ENCODE measurements at places on chromosomes 16 and 17. TPM values are rescaled to one million over a fixed set of nuclear protein-coding genes. Genes with fewer than 3 reads are reported as not detected.

The CLDN7 gene
- 1.6 TPM for total RNA-seq

The ELOB gene
- 267 TPM for total RNA-seq

The ATP2C2 gene
- not detected for total RNA-seq

The SMIM22 gene
- total RNA-seq = not detected

The PSMB3 gene
- 288 TPM for total RNA-seq

The CTU2 gene
- 59.7 TPM for total RNA-seq

The AANAT gene
- 0.36 TPM for total RNA-seq

The HBA1 gene
- not detected for total RNA-seq

The CCDC154 gene
- 1.3 TPM for total RNA-seq

The KCNH6 gene
- total RNA-seq = not detected

The SLC2A4 gene
- 0.54 TPM for total RNA-seq

The IL21R gene
- total RNA-seq = 99.5 TPM

DNA sequence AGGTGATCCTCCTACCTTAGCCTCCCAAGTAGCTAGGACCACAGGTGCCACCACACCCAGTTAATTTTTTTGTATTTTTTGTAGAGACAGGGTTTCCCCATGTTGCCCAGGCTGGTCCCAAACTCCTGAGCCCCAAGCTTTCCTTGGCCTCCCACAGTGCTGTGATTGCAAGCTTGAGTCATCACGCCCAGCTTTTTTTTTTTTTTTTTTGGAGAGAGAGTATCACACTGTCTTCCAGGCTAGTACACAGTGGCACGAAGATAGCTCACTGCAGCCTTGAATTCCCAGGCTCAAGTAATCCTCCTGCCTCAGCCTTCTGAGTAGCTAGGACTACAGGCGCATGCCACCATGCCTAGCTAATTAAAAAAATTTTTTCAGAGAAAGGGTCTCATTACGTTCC is 27.2 kb downstream of the HEATR9 start:
- DNase-seq = no peak
- H3K27me3 ChIP-seq = no peaks in the 10 kb centered on the region
- peaks cover 41% of the 10 kb centered on the region for H3K36me3 ChIP-seq
- H3K4me1 ChIP-seq = peaks cover 3% of the 10 kb centered on the region

DNA sequence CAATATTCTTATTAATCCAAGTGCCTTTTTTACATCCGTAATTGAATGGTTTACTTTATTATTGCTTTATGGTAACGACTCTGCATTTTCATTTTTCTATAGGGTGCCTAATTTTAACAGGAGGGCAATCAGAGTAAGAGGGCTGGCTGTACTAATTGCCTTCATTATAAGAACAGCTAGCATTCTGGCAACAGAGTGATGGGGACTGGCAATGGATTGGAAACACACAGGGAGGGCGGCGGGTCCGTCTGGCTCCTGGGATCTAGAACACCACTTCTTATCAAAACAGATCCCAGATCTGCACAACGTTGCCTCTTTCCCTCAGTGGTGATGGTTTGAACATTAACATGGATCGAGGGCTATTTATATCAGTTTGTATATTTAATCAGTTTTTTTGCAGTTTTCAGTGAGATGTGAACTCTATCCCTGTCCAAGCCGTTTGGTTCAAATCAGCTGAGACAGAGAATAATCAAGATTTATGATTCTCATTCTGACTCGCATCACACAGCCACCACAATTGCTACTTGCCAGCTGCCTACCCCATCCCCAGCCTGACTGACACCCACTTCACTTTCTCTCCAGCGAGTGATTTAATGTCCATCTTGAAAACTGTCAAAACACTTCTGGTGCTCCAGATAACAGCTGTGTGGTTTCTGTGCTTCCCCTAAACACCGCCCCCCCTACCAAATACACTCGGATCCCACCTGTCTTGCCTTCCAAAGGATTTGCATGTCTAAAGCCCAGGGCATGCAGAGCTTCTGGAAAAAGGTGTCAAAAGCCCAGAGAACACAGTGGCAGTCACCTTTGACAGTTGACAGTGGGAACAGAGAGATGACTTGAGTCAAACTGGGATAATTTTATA is 327.9 kb downstream of the HS3ST4 start:
- no peak overlapping the region for H3K27ac ChIP-seq
- peaks cover 9% of the 10 kb centered on the region for H3K27me3 ChIP-seq
- H3K4me1 ChIP-seq = no peaks in the 10 kb centered on the region
- no peak for DNase-seq
- no peak overlapping the region for H3K4me3 ChIP-seq

DNA sequence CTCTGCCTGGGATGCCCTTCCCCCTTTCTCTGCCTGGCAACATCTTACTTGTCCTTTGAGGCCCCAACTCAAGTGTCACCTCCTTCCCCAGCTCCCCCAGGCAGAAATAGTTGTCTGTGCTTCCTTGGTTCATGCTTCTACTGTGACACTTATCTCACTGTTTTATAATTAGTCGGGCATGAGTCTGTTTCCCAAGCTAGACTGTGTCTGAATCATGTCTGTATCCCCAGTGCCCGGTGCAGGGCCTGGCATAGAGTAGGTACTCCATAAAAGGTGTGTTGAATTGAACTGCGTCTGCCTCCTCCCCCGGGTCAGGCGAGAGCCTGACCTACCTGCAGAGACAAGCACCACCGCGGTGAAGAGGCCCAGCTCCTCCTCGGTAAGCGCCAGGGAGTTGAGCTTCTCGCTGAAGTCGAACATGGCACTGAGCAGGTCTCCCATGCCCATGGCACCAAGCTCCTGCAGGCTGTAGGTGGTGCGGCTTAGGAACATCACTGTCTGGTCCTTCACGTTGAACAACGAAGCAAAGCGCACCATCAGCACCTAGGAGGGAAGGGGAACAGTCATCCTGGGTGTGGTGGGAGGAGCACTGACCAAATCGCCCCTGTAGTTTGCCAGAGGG is 6.7 kb downstream of the NR1D1 start:
- peaks cover 34% of the 10 kb centered on the region for H3K36me3 ChIP-seq
- no peak overlapping the region for H3K4me3 ChIP-seq
- DNase-seq = no peak
- H3K27ac ChIP-seq = peak overlapping the region; percentile 51
- no peaks in the 10 kb centered on the region for H3K27me3 ChIP-seq

GRCh38 chr17:78803186-78803845 is 21.2 kb upstream of the CYTH1 start:
- H3K36me3 ChIP-seq = peaks cover 63% of the 10 kb centered on the region
- peaks cover 40% of the 10 kb centered on the region for H3K4me1 ChIP-seq
- no peaks in the 10 kb centered on the region for H3K27me3 ChIP-seq
- no peak for DNase-seq

DNA sequence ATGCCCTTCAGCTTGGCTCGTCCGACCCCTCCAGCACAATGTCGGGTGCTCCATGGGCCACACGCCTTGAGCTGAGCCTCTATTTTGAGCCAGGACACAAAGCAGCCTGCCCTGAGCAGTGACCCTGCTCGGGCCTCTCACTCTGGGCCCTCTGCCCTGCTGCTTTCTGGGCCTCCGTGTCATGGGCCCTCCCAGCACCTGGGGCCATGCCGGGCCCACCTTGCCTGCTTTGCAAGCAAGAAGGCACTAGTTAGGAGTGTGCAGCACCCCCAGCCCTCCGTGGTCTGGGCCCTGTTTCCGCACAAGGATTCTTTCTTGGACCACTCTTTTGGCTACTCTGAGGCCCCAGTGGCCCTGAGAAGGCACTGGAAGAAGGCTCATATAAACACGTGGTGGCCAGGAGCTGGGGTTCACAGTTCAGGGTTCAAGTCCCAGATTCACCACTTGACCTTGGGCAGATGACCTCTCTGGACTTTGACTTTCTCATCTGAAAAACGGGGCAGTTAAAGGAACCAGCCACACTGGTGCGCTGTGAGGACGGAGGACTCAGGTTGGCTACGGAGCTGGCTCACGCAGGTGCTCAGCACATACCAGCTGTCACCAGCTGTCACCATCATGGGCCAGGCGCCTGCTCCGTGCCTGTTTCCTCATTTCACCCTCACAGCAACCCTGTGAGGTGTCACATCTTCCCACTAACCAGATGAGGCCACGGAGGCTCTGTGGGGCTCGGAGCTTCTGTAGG is 166.0 kb upstream of the GSE1 start:
- H3K27ac ChIP-seq = no peak overlapping the region
- no peaks in the 10 kb centered on the region for H3K27me3 ChIP-seq
- H3K36me3 ChIP-seq = no peaks in the 10 kb centered on the region
- H3K4me1 ChIP-seq = peaks cover 38% of the 10 kb centered on the region
- no peak for DNase-seq

DNA sequence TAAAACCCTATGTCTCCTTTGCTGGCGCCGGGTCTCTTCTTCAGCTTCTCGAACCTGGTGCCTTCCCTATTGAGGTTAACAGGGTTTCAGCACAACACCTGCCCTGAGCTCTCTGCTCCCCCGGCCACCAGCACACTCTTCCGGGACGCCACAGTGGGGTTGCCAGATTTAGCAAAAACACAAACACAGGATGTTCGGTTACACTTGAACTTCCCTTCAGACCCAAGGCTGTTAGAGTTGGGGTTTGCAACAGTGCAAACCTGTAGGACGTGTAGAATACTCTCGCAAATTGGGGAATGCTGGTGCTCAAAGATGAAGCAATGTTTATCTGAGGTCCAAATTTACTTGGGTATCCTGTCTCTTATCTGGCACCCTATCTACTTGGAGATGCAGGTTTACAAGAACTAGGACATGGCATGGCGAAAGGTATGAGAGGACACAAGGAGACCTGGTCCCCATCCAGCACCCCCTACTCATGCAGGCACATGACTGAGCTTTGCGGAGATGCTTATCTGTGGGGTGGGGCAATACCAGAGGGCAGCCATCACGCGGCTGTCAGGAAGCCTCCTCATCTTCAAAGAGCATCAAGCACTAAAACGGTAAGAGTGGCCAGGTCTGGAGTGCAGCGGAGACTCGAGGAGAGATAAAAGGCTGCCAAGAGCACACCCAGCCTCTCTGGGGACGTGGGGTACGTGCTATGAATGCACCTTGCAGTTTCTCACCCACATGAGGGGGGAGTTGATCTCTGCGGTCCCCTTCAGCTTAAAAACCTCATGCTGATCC is 52.8 kb downstream of the SDK2 start:
- peaks cover 5% of the 10 kb centered on the region for H3K36me3 ChIP-seq
- peaks cover 59% of the 10 kb centered on the region for H3K4me1 ChIP-seq
- H3K27ac ChIP-seq = peak overlapping the region; percentile 88

DNA sequence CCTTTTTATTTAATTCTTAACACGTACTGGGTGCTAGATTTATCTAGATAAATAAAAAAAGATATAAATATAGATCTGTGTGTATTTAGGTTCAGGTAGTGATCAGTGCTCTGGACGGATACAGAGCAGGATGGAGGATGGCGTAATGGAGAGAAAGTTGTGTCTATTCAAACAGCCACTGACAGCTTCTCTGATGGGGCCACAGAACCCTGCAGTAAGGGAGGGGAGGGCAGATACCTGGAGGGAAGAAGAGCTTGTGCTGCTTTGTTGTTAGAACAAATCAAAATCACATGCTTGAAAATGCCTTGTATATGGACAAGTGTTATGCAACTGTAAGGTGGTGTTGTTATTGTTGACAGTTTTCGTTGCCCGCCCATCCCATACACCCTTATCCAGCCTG is 170.2 kb downstream of the UTP18 start:
- H3K27ac ChIP-seq = peak overlapping the region; percentile 66
- peaks cover 49% of the 10 kb centered on the region for H3K4me1 ChIP-seq
- DNase-seq = no peak

- no peaks in the 10 kb centered on the region for H3K4me1 ChIP-seq
- no peaks in the 10 kb centered on the region for H3K36me3 ChIP-seq
- H3K27ac ChIP-seq = no peak overlapping the region
- DNase-seq = no peak
- H3K27me3 ChIP-seq = no peaks in the 10 kb centered on the region
These were observed 488.1 kb downstream of the XYLT1 start for GRCh38 chr16:16982614-16983013.

GRCh38 chr17:15263206-15263579 is 1.9 kb downstream of the PMP22 start:
- DNase-seq = no peak
- no peak overlapping the region for H3K4me3 ChIP-seq
- H3K27ac ChIP-seq = no peak overlapping the region
- H3K36me3 ChIP-seq = no peaks in the 10 kb centered on the region
- peaks cover 96% of the 10 kb centered on the region for H3K27me3 ChIP-seq
- peaks cover 9% of the 10 kb centered on the region for H3K4me1 ChIP-seq

GRCh38 chr16:15970202-15970601 is 20.8 kb downstream of the ABCC1 start:
- H3K27me3 ChIP-seq = no peaks in the 10 kb centered on the region
- H3K36me3 ChIP-seq = peaks cover 65% of the 10 kb centered on the region
- no peak for DNase-seq
- no peak overlapping the region for H3K4me3 ChIP-seq
- H3K27ac ChIP-seq = no peak overlapping the region
- H3K4me1 ChIP-seq = peaks cover 34% of the 10 kb centered on the region

DNA sequence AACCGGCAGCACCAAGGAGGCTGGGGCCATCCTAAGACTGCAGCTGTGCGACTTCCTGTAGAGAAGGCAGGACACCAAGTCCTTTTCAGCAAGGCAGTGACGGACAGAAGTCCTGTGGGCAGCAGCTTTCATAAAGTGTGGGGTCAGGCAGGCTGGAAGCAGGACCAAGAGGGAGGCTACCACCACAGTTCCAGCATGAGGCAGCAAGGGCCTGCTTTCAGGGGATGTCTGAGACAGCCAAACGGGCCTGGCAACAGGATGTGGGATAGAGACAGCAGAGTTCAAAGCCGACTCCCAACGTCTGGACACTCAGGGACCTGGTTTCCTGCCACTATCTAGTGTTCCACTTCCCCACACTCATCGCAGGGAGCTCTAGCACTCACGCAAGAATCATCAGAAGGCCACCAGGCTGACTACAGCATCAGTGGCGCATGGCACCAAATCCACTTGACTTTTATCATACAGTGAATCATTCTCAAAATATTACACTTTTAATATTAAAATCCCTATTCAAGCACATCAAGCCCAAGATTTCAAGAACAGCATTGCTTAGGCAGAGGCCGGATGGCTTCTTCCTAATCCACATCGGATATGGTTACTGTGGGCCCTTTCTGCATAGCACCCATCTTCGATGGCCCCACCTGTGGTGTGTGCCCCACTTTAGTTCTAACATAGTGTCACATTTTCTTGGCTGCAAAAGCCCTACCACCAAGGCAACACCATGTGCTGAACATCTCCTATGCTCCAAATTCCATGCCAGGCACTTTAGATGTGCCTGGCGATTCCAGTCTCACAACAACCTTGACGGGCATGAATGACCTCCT is 5.2 kb downstream of the USP7 start:
- peaks cover 76% of the 10 kb centered on the region for H3K4me1 ChIP-seq
- H3K27ac ChIP-seq = peak overlapping the region; percentile 78
- DNase-seq = peak; percentile 36
- peak overlapping the region; percentile 88 for H3K4me3 ChIP-seq

- no peaks in the 10 kb centered on the region for H3K27me3 ChIP-seq
- no peak overlapping the region for H3K27ac ChIP-seq
- H3K36me3 ChIP-seq = peaks cover 43% of the 10 kb centered on the region
- no peak for DNase-seq
- peaks cover 36% of the 10 kb centered on the region for H3K4me1 ChIP-seq
- H3K4me3 ChIP-seq = no peak overlapping the region
These were observed 27.4 kb downstream of the CDRT15 start for GRCh38 chr17:14209215-14209614.

GRCh38 chr16:86773354-86773715 is 195.0 kb downstream of the FOXL1 start:
- no peaks in the 10 kb centered on the region for H3K36me3 ChIP-seq
- no peak overlapping the region for H3K27ac ChIP-seq
- no peaks in the 10 kb centered on the region for H3K4me1 ChIP-seq
- DNase-seq = no peak
